ENCODE measurements at places on chromosomes 7 and 10.

DNA sequence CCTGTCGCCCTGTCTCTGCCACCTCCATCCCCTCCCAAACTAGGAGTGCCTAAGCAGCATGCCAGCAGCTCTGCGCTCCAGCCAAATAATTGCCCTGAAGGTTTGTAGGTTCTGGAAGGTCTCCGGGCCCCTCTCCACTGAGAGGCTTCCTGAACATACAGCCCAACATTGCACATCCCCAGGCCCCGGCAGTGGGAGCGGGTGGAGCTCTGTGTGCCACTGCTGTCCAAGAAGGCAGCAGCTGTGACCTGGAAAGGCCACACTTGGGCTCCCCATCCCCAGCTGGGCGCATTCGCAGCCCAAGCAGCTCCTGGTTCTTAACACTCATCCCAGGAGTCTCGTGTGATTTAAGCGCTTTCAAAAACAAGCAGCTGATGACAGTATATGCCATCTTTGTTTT, 95.7 kb downstream of the COL13A1 start:
- DNase-seq, result no peak

- no peak for DNase-seq
These were observed 28.0 kb upstream of the IKZF1 start for GRCh38 chr7:50276483-50276882.

DNA sequence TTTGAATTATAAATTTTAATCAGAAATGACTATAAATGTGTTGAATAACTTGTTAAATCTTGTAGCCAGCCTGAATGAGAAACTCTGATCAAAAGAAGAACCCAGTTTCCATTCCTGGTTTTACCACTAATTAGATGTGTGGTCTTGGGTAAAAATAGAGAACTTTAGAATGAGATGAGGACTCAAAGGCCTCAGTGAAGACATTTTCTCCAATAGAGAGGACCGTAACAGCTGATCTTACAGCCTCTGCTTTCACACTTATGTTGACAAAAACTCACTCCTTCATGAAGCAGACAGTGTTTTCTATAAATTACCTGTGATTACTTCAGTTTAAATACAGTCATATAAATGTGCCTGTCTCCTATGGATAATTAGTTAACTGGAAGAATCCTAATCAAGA, 200.1 kb upstream of the MEOX2 start:
- no peak for DNase-seq

GRCh38 chr10:133359972-133360610, 2.3 kb upstream of the FUOM start:
- peak; percentile 42 for DNase-seq

DNA sequence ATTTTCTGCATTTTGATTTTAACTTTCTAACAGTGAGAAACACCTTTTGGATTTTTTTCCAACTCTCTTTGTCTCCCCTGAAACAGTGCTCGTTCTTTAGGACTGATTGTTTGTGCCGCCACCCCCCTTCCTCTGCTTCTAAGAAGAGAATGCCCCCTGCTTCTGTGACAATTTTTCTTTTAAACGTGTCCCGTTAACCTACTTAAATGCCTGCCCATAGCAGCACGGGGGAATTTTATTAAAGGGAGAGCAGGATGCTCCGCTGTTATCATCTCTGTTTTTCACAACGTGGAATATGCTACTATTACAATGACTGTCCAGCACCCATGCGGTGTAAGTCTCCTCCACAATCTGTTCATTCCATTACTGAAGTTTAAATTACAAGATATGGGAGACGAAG, 67.8 kb downstream of the SVIL start:
- no peak for DNase-seq

GRCh38 chr10:6635784-6636183, 55.7 kb upstream of the PRKCQ start:
- no peak for DNase-seq

DNA sequence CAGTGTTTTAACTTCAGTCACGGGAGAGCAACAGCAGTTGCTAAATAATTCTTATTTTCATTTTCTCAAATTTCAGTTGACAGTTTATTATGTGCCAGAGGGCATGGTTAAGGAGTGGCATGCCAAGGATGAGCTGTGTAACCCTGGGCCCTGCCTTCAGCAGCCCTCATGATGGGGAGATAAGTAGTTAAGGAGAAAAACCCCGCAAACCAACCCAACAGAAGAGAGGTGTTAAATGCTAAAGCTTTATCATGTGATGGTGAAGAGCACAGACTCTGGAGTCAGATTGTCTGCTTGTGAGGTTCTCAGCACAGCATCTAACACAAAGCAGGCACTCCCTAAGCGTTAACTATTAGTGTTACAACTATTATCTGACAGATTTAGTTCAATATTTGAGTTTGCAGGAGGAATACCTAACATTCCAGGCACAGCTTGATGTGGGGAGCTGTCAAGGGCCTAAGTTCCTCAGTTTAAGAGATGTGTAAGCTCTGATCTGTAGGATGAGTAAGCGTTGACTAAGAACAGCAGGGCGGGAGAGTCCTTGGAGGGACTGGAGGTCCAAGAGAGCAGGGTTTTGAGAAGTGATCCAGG, 29.6 kb downstream of the STAM start:
- DNase-seq, result peak; percentile 91

DNA sequence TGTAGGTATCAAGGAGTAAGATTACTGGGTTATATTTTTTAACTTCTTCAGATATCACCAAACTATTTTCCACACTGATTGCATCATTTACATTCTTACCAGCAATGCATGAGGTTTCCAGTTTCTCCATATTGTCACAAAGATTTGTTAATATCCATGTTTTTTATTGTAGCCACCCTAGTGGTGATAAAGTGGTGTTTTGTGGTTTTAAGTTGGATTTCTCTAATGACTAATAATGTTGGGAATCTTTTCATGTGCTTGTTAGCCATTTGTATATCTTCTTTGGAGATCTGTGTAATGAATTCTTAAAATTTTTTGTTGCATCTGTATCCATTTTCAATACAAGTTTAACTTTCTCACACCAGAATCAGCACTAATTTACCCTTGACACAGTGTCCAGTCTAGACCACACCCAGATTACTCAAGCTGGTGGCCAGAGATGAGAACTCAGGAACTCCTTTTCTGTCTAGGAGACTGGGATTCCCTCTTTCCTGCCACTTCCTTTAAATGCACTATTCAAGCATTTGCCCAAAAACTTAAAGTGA, 67.0 kb upstream of the PLXDC2 start:
- DNase-seq, result no peak

- DNase-seq, result no peak
These were observed 47.5 kb upstream of the ADGRA1 start for GRCh38 chr10:133040198-133040597.
